Endothelial cell of umbilical vein (primary cell): ENCODE measurements at places on chromosomes 6 and 20. TPM values are rescaled to one million over a fixed set of nuclear protein-coding genes. Genes with fewer than 3 reads are reported as not detected.

The RBPJL gene
- not detected in 2 replicates for polyA plus RNA-seq

The DZANK1 gene
- polyA plus RNA-seq = 0.97 and 1.1 TPM in 2 replicates

The IL20RA gene
- polyA plus RNA-seq = not detected in 2 replicates

The LTA gene
- 0.08 TPM in 1 of 2 replicates, not detected in the other for polyA plus RNA-seq

The SPDEF gene
- not detected in 2 replicates for polyA plus RNA-seq

The OLIG3 gene
- not detected in 2 replicates for polyA plus RNA-seq

The CAP2 gene
- polyA plus RNA-seq = 10.2 and 12.2 TPM in 2 replicates

The RWDD2A gene
- 2.9 and 3.2 TPM in 2 replicates for polyA plus RNA-seq

The SIRPB1 gene
- polyA plus RNA-seq = 0.10 and 0.18 TPM in 2 replicates

The ID1 gene
- polyA plus RNA-seq = 152 and 182 TPM in 2 replicates

The MUC22 gene
- not detected in 2 replicates for polyA plus RNA-seq

The CRIP3 gene
- not detected in 2 replicates for polyA plus RNA-seq

The KIAA0408 gene
- not detected in 2 replicates for polyA plus RNA-seq

The FAM50B gene
- polyA plus RNA-seq = 13.9 and 14.1 TPM in 2 replicates

The HSF2 gene
- 12.8 and 13.3 TPM in 2 replicates for polyA plus RNA-seq

The XKR7 gene
- polyA plus RNA-seq = not detected in 2 replicates

The TMEM151B gene
- polyA plus RNA-seq = 0.03 and 0.05 TPM in 2 replicates

The FLRT3 gene
- 0.06 and 0.08 TPM in 2 replicates for polyA plus RNA-seq

The SOX18 gene
- polyA plus RNA-seq = 20.9 and 21.8 TPM in 2 replicates

The ENPP3 gene
- polyA plus RNA-seq = not detected in 2 replicates

The C20orf144 gene
- polyA plus RNA-seq = 0.05 TPM in 1 of 2 replicates, not detected in the other

The KCNK5 gene
- not detected in 2 replicates for polyA plus RNA-seq

The SEMG1 gene
- not detected in 2 replicates for polyA plus RNA-seq

The TINAG gene
- not detected in 2 replicates for polyA plus RNA-seq

The BPI gene
- polyA plus RNA-seq = not detected in 2 replicates

The TMEM200A gene
- 0.51 and 0.58 TPM in 2 replicates for polyA plus RNA-seq

The REM1 gene
- polyA plus RNA-seq = 0.14 and 0.19 TPM in 2 replicates

The TREM1 gene
- polyA plus RNA-seq = not detected in 2 replicates

The MEP1A gene
- not detected in 2 replicates for polyA plus RNA-seq

The POM121L2 gene
- polyA plus RNA-seq = not detected in 2 replicates

The RAET1L gene
- not detected in 2 replicates for polyA plus RNA-seq

The HMGCLL1 gene
- not detected in 2 replicates for polyA plus RNA-seq

The PDYN gene
- polyA plus RNA-seq = not detected in 2 replicates

The SGK2 gene
- polyA plus RNA-seq = 0.21 TPM in 2 replicates

The TAGAP gene
- not detected in 2 replicates for polyA plus RNA-seq

The TEAD3 gene
- polyA plus RNA-seq = 1.6 and 1.7 TPM in 2 replicates

The CYP21A2 gene
- 0.06 and 0.46 TPM in 2 replicates for polyA plus RNA-seq

The MTFR2 gene
- polyA plus RNA-seq = 7.8 and 8.7 TPM in 2 replicates

The CRISP3 gene
- not detected in 2 replicates for polyA plus RNA-seq

The FNDC1 gene
- polyA plus RNA-seq = 0.02 TPM in 1 of 2 replicates, not detected in the other

The UBE2C gene
- polyA plus RNA-seq = 130 and 135 TPM in 2 replicates

The ULBP2 gene
- 22.8 and 26.4 TPM in 2 replicates for polyA plus RNA-seq

The CALHM4 gene
- polyA plus RNA-seq = 1.2 and 1.5 TPM in 2 replicates

The ELOVL4 gene
- 0.57 and 0.98 TPM in 2 replicates for polyA plus RNA-seq

The ZSCAN9 gene
- polyA plus RNA-seq = 10.5 and 11.7 TPM in 2 replicates

The BMP2 gene
- polyA plus RNA-seq = 5.5 and 7.1 TPM in 2 replicates

The CD93 gene
- polyA plus RNA-seq = 180 and 182 TPM in 2 replicates

The USP49 gene
- 2.1 and 2.4 TPM in 2 replicates for polyA plus RNA-seq

The SLC29A1 gene
- 539 and 592 TPM in 2 replicates for polyA plus RNA-seq

The DSP gene
- 0.02 and 0.03 TPM in 2 replicates for polyA plus RNA-seq
